NCI-H187 treated with DMSO at 0.1 percent for 48 hours (cell line): ENCODE measurements at places on chromosomes 5 and 9.

GRCh38 chr5:51033215-51033614 lies 350.0 kb upstream of the ISL1 start:
- no peak for DNase-seq

GRCh38 chr9:28212979-28213378 lies 639.7 kb upstream of the C9orf72 start:
- DNase-seq = peak; percentile 75

- no peak for DNase-seq
These were observed 1.9 kb upstream of the CDKN2B start for GRCh38 chr9:22010866-22011625.

DNA sequence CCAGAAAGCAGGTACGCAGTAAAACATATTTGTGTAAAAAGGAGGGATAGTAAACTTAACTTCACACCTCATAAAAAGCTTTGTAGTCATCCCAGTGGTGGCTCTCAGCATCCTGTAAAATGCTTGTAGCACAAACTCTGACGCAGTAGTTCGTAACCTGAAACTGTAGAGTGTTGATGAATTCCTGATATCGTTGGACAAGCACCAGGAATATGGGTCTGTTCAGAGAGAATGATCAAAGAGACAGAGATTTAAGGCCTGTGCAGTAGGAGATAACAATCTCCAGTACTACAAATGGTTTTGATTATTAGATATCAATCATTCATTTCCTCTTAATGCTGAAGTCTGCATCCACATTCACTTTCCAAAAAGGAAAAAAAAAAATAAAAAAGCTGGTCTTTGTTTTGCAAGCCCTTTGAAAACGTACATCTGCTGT lies 148.5 kb downstream of the KIAA0825 start:
- DNase-seq = no peak

DNA sequence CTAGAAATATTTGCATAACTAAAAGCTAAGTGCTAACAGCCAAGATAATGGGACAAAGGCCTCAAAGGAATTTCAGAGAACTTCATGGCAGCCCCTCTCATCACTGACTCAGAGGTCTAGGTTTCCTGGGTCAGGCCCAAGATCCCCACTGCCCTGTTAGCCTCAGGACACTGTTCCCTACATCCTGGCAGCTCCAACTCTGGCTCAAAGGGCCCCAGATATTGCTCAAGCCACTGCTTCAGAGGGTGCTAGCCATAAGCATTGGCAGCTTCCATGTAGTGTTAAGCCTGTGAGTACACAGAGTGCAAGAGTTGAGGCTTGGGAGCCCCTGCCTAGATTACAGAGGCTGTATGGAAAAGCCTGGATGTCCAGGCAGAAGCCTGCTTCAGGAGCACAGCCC lies 998.1 kb downstream of the TLE1 start:
- no peak for DNase-seq

GRCh38 chr9:32419921-32420320 lies 35.5 kb downstream of the ACO1 start:
- DNase-seq = no peak
